Fibroblast of mammary gland (primary cell): ENCODE measurements at places on chromosomes 5 and 9.

DNA sequence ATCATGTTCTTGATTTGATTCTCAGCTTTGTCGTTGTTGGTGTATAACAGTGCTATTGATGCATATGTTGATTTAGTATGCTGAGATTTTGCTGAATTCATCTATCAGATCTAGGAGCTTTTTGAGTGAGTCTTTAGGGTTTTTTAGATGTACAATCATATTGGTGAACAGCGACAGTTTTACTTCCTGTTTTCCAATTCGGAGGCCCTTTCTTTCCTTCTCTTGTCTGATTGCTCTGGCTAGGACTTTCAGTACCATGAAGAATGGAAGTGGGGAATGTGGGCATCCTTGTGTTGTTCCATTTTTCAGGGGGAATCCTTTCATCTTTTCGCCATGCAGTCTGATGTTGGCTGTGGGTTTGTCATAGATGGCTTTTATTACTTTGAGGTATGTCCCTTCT, 100.4 kb downstream of the SGCD start:
- DNase-seq, result no peak

GRCh38 chr5:38585816-38586215, 29.4 kb upstream of the LIFR start:
- DNase-seq, result no peak

GRCh38 chr5:37047947-37048346, 171.4 kb downstream of the NIPBL start:
- no peak for DNase-seq

GRCh38 chr5:67246108-67246507, 49.5 kb upstream of the CD180 start:
- peak; percentile 90 for DNase-seq

GRCh38 chr5:77958642-77959330, 182.6 kb upstream of the TBCA start:
- DNase-seq, result no peak
